ENCODE measurements at places on chromosomes 5 and 9.

DNA sequence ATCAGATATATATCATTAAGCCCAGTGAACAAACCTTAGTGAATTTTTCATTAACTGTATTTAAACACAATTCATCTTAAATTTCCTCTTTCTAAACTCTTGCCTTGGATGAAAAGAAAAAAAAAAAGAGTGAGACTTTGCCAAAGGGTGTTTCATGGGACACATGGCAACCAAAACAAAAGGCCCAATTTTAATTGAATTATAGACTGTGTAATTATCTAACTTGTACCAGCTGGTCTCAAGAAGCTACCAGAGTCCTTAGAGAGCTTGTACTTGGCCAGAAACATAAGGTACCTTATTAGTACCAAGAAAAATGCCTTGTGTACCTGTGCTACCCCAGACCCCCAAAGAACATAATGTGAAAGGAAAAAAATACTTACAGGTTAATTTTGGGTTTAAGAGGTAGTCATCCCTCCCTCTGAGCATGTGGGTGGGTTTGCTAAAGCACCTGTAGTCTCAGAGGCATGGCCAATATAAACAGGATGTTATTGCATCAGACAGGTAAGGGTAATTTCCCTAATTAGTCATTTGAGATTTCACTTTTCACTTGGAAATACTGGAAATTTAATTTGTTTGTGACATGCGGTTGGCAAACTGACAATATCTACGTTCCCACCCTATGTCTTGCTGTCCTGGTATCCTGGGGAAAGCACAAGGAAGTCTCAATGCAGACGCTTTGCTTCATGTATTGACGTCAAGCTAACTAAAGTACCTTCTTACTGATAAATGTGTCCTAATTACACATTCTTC is 90.1 kb downstream of the SNCAIP start:
- no peak for DNase-seq

- DNase-seq: no peak
Observed at GRCh38 chr5:74173241-74173640, 467.3 kb downstream of the ENC1 start.

DNA sequence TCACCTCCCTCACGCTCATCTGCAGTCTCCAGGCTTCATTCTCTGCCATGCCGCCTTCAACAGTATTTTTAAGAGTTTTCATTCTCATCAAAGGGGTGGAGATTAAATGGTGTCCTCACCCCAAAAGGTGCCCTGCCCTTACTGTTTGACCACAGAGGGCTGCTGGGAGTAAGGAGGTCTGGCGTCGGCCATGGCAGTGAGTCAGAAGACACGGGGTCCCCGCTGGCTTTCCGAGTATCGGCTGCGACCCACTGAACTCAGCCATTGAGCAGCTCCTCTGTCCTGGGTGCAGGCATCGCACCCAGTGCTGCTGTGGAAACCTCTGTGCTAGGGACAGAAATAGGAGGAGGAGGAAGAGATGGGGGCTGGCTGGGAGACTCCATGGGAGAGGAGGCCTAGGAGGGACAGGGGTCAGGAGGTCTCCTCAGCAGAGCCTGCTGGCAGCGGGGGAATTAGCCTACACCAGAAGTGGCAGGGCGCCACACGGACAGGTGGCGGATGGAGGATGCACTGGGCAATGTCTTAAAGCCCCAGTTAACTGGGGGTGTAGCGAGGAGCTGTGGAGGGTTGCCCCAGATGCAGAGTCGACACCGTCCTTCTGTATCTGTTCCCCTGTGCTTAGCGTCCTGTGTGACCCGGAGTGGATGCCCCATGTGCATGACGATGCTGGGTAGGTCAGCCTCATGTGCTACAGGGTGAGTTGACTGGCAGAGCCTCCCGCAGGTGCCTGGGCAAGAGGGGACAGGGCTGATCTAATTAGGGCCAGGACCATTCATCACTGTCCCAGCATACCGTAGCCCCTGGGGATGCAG is 15.4 kb upstream of the PLEKHG4B start:
- no peak for DNase-seq

GRCh38 chr5:142225141-142225540 is 99.7 kb downstream of the SPRY4 start:
- DNase-seq: no peak

GRCh38 chr9:34230556-34230955 is 51.7 kb downstream of the UBAP1 start:
- no peak for DNase-seq

GRCh38 chr5:95644351-95645042 is 2.1 kb upstream of the RFESD start:
- DNase-seq: peak; percentile 30

- DNase-seq: no peak
Observed at GRCh38 chr9:4309806-4310205, 9.9 kb upstream of the GLIS3 start.

DNA sequence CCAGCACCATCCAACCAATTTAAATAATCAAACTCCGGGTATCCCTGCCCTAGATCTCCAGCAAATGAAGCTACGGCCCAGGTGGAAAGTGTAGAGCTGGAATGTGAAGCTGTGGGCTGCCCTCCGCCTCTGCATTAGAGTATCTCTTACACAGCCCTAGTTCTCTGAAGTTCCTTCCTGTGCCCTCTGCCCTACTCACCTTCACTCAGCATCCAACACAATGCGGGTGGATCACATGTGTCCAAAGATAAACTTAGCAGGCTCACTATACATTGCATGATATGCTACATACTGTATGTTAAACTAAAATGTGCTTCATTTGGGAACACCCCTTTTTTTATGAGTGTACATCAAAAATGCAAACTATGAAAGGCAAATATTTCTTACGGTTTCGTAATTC is 70.0 kb upstream of the RAD23B start:
- DNase-seq: no peak

- no peak for DNase-seq
Observed at GRCh38 chr5:110048491-110048890, 358.8 kb downstream of the MAN2A1 start.

GRCh38 chr9:14769230-14769571 is 46.7 kb upstream of the CER1 start:
- peak; percentile 46 for DNase-seq
